ENCODE measurements at places on chromosomes 7 and 10. TPM values are rescaled to one million over a fixed set of nuclear protein-coding genes. Genes with fewer than 3 reads are reported as not detected.

GRCh38 chr10:29857843-29858701 lies 201.3 kb downstream of the JCAD start:
- H3K4me3 ChIP-seq: peak overlapping the region; percentile 16
- peaks cover 19% of the 10 kb centered on the region for H3K4me1 ChIP-seq
- peak overlapping the region; percentile 7 for H3K27ac ChIP-seq
- no peaks in the 10 kb centered on the region for H3K27me3 ChIP-seq

- H3K4me3 ChIP-seq: peak within 1 kb of the TSS; percentile 96
- peaks cover 54% of the 10 kb centered on the region for H3K4me1 ChIP-seq
- no peak for DNase-seq
- peaks cover 78% of the 10 kb centered on the region for H3K27me3 ChIP-seq
Measured at GRCh38 chr10:22320591-22321155, at the start of gene BMI1. BMI1 (plus strand) TSS chr10:22321099; CDS start chr10:22326450, 5,351 bp downstream.

- H3K4me3 ChIP-seq: peak overlapping the region; percentile 87
- H3K4me1 ChIP-seq: peaks cover 23% of the 10 kb centered on the region
- H3K36me3 ChIP-seq: peaks cover 2% of the 10 kb centered on the region
- DNase-seq: peak; percentile 30
- peak overlapping the region; percentile 8 for H3K27ac ChIP-seq
Measured at GRCh38 chr10:96124230-96125141, 5.6 kb upstream of the ZNF518A start.

CSGALNACT2 gene
- 14.6 TPM for total RNA-seq

- peaks cover 56% of the 10 kb centered on the region for H3K4me1 ChIP-seq
- H3K4me3 ChIP-seq: peak overlapping the region; percentile 3
- H3K36me3 ChIP-seq: peaks cover 4% of the 10 kb centered on the region
- H3K27ac ChIP-seq: peak overlapping the region; percentile 21
- no peaks in the 10 kb centered on the region for H3K27me3 ChIP-seq
Measured at GRCh38 chr10:121310151-121310711, 288.0 kb downstream of the FGFR2 start.

BTBD16 gene
- total RNA-seq: not detected

- H3K27ac ChIP-seq: no peak overlapping the region
- H3K36me3 ChIP-seq: peaks cover 8% of the 10 kb centered on the region
- DNase-seq: no peak
Measured at GRCh38 chr10:120970595-120971529, 119.7 kb downstream of the WDR11 start.

DNA sequence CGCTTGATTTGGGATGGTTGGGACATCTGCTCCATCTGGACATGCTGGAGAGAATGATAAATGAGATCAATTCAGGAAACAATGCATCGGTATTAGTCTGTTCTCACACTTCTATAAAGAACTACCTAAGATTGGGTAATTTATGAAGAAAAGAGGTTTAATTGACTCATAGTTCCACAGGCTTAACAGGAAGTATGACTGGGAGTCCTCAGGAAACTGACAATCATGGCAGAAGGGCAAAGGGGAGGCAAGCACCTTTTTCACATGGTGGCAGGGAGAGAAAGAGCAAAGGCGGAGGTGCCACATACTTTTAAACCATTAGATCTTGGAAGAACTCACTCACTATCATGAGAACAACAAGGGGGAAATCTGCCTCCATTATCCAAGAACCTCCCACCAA lies 16.8 kb upstream of the TSPAN12 start:
- no peak overlapping the region for H3K27ac ChIP-seq
- DNase-seq: no peak
- no peaks in the 10 kb centered on the region for H3K36me3 ChIP-seq
- peaks cover 10% of the 10 kb centered on the region for H3K4me1 ChIP-seq
- no peaks in the 10 kb centered on the region for H3K27me3 ChIP-seq

DNA sequence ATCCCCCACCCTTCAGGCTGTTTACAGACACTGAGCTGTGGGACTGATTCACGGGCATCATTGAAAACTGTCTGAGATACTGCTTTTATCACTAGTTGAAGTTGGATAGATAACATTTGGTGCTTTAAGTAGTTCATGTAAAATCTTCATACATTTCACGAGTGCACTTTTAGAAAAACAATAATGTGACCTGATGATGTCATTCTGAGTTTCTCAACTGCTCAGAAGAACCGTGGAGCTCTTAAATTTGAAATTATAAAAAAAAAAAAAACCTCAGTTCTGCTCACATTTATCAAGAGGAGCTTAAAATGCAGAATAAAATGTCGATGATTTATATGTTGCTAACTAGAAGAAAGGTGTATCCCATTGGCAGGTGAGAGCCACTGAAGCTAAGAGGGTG lies 81.5 kb downstream of the GALNT11 start:
- no peak overlapping the region for H3K4me3 ChIP-seq
- H3K27ac ChIP-seq: no peak overlapping the region
- H3K4me1 ChIP-seq: no peaks in the 10 kb centered on the region
- H3K36me3 ChIP-seq: peaks cover 9% of the 10 kb centered on the region

- no peaks in the 10 kb centered on the region for H3K27me3 ChIP-seq
- no peak overlapping the region for H3K27ac ChIP-seq
- no peak for DNase-seq
Measured at GRCh38 chr10:128943111-128943510, 523.9 kb upstream of the MGMT start.

VSTM4 gene
- total RNA-seq: 2.3 TPM

DNA sequence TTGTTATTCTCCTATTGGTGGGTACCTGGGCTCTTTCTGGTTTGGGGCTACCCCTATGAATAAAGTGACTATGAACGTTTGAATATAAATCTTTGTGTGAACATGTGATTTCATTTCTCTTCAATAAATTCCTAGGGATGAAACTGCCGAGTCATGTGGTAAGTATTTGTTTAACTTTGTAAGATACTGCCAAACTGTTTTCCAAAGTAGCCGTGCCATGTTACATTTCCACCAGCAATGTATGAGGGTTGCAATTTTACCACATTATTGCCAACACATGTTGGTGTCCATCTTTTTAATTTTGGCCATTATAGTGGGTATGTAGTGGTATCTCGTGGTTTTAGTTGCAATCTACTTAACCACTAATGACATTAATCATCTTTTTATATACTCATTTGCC lies 94.7 kb downstream of the ZNRF2 start:
- H3K4me3 ChIP-seq: no peak overlapping the region
- no peaks in the 10 kb centered on the region for H3K27me3 ChIP-seq
- H3K36me3 ChIP-seq: peaks cover 11% of the 10 kb centered on the region
- H3K27ac ChIP-seq: no peak overlapping the region
- no peak for DNase-seq

RTKN2 gene
- total RNA-seq: 27.5 TPM

ZNF22 gene
- total RNA-seq: 51.0 TPM

PPP3CB gene
- total RNA-seq: 46.9 TPM

TLX1 gene
- total RNA-seq: 0.33 TPM

DNA sequence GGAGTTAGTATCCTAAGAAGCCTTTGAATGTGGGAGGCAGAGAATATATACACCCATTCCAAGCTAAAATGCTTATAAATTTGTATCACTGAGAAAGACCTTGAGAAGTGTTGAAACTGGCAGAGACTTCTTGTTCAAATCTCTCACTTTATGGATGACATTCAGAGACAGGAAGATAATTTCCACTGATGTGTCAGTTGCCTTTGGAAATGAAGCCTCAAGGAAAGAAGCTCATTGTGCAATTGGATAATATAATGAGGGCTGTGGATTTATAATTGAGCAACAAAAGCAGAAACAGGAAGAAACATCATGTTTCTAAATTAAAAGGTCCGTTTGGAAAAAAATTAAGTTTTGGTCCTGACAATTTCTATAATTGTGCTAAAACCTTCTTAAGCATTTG lies 789.9 kb upstream of the IGFBP3 start:
- no peak overlapping the region for H3K27ac ChIP-seq
- no peaks in the 10 kb centered on the region for H3K36me3 ChIP-seq
- H3K4me1 ChIP-seq: peaks cover 5% of the 10 kb centered on the region
- H3K4me3 ChIP-seq: no peak overlapping the region

ICA1 gene
- 3.5 TPM for total RNA-seq

MMP21 gene
- not detected for total RNA-seq

HSPA12A gene
- total RNA-seq: 7.4 TPM

SLC16A9 gene
- total RNA-seq: 23.1 TPM

- H3K27ac ChIP-seq: no peak overlapping the region
- no peak for DNase-seq
- H3K27me3 ChIP-seq: no peaks in the 10 kb centered on the region
- no peak overlapping the region for H3K4me3 ChIP-seq
- peaks cover 10% of the 10 kb centered on the region for H3K4me1 ChIP-seq
Measured at GRCh38 chr7:100510437-100511239, 26.9 kb downstream of the NYAP1 start.

- no peak overlapping the region for H3K4me3 ChIP-seq
- no peaks in the 10 kb centered on the region for H3K4me1 ChIP-seq
- no peak overlapping the region for H3K27ac ChIP-seq
- no peaks in the 10 kb centered on the region for H3K36me3 ChIP-seq
- no peak for DNase-seq
Measured at GRCh38 chr7:28112883-28113540, 67.6 kb downstream of the JAZF1 start.

- H3K4me3 ChIP-seq: peak overlapping the region; percentile 28
- peaks cover 9% of the 10 kb centered on the region for H3K36me3 ChIP-seq
- DNase-seq: no peak
Measured at GRCh38 chr7:140060788-140061606, 1.8 kb downstream of the PARP12 start.

- no peak overlapping the region for H3K27ac ChIP-seq
- no peak overlapping the region for H3K4me3 ChIP-seq
- no peaks in the 10 kb centered on the region for H3K27me3 ChIP-seq
- H3K4me1 ChIP-seq: peaks cover 5% of the 10 kb centered on the region
- no peaks in the 10 kb centered on the region for H3K36me3 ChIP-seq
- DNase-seq: no peak
Measured at GRCh38 chr7:20030915-20031362, 186.2 kb downstream of the MACC1 start.

NUTM2E gene
- total RNA-seq: 1.6 TPM

CSTF2T gene
- 35.3 TPM for total RNA-seq

GRCh38 chr7:36792421-36792820 lies 68.1 kb upstream of the AOAH start:
- no peak overlapping the region for H3K4me3 ChIP-seq
- no peaks in the 10 kb centered on the region for H3K36me3 ChIP-seq
- H3K27ac ChIP-seq: peak overlapping the region; percentile 22
- H3K4me1 ChIP-seq: peaks cover 13% of the 10 kb centered on the region

DNA sequence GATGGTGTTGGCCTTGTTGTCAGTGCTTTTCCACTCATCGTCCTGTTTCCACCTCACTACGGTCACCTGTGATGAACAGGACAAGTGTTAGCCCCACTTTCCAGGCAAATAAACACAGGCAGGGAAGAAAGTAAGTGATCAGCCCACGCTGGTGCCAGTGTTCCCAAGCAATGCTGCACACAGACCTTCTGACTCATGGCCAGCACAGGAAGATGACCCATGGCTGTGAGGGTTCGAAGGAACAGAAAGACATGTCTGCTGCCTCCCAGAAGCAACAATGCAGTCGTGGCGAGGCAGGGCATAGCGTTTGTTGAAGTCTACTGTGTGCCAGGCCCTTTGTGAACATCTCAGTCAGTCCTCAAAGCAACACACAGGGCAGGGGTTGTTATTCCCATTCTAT lies 35.7 kb downstream of the SLC29A3 start:
- H3K27ac ChIP-seq: peak overlapping the region; percentile 84
- no peak overlapping the region for H3K4me3 ChIP-seq
- DNase-seq: no peak
- no peaks in the 10 kb centered on the region for H3K36me3 ChIP-seq

Data from neural crest cell (in vitro differentiated cells).